ENCODE measurements at places on chromosomes 5 and 9.

GRCh38 chr9:16625161-16625631 is 245.3 kb downstream of the BNC2 start:
- no peak for DNase-seq

GRCh38 chr5:64742411-64742810 is 26.1 kb downstream of the SREK1IP1 start:
- DNase-seq = no peak

DNA sequence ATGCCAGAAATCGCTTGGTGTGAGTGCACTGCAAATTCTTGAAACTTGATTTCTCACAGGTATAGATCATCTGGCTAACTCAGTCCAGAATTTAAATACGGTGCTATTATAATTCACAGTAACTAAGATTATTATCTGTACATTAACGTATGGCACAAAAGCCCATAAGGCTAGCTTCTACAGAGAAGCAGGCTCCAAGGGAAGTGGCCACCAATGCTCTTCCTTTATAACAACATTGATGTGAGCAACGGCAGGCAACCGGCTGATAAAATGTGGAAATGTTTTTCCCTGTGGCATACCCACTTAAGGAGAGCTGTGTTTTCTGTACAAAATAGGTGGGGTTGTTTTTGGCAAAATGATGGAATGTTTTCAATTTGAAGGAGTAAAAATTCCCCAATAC is 35.7 kb downstream of the SEMA4D start:
- DNase-seq = no peak

- no peak for DNase-seq
These were observed 98.3 kb downstream of the UGCG start for GRCh38 chr9:111994831-111995458.

GRCh38 chr5:24635209-24635608 is 9.6 kb downstream of the CDH10 start:
- no peak for DNase-seq

DNA sequence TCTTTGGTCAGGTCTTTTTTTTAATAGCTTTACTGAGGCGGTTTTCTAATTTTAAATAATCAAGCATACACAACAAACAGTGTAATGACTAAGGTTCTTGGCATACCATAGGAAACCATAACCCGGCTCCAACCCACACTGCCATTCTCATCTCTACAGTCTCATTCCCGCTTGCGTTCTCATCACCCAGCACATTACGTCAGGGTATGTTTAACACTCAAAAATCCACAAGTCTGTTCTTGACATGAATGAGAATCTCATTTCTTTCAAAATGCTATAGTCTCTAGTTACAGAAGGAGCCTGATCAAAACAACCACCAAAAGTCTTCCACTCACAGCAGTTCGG is 505 bp downstream of the C5orf34 start:
- DNase-seq = no peak

GRCh38 chr9:73532985-73533384 is 381.3 kb downstream of the ANXA1 start:
- DNase-seq = no peak

GRCh38 chr5:83118471-83118870 is 41.1 kb downstream of the XRCC4 start:
- no peak for DNase-seq

- no peak for DNase-seq
These were observed 16.7 kb downstream of the CXXC5 start for GRCh38 chr5:139664727-139665351.

GRCh38 chr5:38672059-38672788 is 115.8 kb upstream of the LIFR start:
- DNase-seq = no peak

DNA sequence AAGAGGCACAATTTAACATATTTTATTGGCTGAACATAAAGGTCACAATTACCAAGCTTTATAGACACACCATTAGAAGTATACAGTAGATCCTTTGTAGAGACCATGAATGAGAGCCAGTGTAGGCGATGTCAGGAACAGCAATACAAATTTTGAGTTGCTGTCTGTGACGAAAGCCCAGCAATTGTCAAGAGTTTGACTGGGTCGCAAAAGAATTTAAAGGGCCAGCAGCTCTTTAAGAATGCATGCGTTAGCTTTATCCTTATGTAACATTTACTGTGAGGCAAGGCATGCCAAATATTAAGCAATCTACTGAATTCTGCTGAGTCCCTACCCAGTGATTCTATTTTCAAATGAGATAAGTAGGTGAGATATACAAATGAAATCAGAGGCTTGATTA is 236.9 kb downstream of the ARRDC3 start:
- no peak for DNase-seq
